ENCODE measurements at places on chromosomes 2 and 18.

- DNase-seq: no peak
Measured at GRCh38 chr18:3623769-3624545, 174.0 kb downstream of the TGIF1 start.

DNA sequence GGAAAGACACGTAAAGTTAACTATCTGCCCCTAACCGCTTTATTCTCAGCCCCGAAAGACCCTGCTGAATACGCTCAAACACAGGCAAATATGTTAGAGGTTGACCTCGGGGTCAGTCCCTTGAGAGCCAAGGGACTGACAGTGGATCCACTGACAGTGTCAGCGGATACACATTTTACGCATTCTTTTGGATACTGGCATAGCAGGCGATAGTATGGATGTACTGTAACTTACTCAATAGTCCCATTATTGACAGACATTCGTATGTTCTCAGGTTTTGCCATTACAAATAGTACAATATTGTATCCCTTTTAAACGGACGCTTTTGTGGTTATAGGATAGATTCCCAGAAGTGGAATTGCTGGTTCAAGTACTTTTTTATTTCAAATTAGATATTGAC lies 13.4 kb downstream of the ATP6V1B1 start:
- no peak for DNase-seq

DNA sequence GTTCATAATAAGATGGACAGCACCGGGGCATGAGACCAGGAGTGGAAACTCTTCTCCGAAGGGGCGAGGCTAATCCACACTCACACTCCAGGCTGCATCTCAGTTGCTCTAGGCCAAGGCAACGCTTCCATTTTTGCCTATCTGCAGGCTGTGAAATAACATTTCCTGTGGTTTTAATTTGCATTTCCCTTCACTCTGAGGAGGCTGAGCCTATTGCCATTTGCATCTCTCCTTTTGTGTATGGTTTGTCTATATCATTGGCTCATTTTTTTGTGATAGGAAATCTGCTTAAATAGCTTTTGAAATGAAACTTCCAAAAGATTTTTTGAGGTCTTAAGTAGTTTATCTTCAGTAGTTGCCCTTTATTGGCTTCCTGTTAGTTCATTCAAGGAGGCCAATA lies 57.6 kb downstream of the TPGS2 start:
- DNase-seq: no peak

GRCh38 chr2:7468448-7468828 lies 551.2 kb downstream of the RNF144A start:
- DNase-seq: no peak
